Fibroblast of lung (primary cell): ENCODE measurements at places on chromosomes 11 and 22. TPM values are rescaled to one million over a fixed set of nuclear protein-coding genes. Genes with fewer than 3 reads are reported as not detected.

SPDYC gene
- not detected in 2 replicates for total RNA-seq

- no peak overlapping the region for H3K27ac ChIP-seq
- no peak for DNase-seq
- H3K4me3 ChIP-seq = no peak overlapping the region
- no peaks in the 10 kb centered on the region for H3K4me1 ChIP-seq
These were observed 96.1 kb downstream of the MORC2 start for GRCh38 chr22:30872285-30873041.

TNRC6B gene
- total RNA-seq = 13.1 and 17.8 TPM in 2 replicates

APOA1 gene
- 0.26 TPM in 1 of 2 replicates, not detected in the other for total RNA-seq

DNA sequence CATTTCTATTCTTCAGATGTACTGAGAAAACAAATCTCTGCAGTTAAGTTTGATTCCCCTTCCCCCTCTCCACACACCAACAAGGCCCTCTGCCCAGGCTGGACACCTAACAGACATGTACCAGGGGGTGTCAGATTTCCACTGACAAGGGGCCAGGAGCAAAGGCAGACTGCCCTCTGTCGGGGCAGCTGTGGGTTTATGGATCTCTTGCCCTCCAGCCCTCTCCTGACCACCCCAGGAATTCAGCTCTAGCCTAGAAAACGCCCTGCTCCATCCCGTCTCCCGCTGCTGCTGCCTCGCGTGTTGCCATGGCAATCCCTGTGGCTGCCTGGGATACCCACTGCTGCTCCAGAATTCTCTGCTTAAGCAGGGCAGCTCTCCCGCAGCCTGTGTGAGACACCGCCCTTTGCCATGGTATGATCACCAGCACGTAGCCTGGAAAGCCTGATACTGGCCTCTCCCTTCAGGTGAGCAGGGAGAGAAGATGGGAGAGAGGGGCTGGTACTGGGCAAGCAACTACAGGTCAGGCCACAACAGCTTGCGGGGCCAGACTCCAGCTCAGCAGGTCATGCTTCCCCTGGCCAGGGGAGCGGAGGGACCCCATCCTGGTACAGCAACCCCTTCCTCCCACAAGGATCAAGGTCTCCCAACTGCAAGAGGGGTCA lies 41.6 kb downstream of the BUD13 start:
- no peak overlapping the region for H3K4me3 ChIP-seq
- H3K27ac ChIP-seq = no peak overlapping the region
- peaks cover 11% of the 10 kb centered on the region for H3K27me3 ChIP-seq
- peaks cover 2% of the 10 kb centered on the region for H3K4me1 ChIP-seq

- H3K4me1 ChIP-seq = no peaks in the 10 kb centered on the region
- no peaks in the 10 kb centered on the region for H3K27me3 ChIP-seq
- H3K27ac ChIP-seq = no peak overlapping the region
- no peak overlapping the region for H3K4me3 ChIP-seq
- no peak for DNase-seq
- no peaks in the 10 kb centered on the region for H3K36me3 ChIP-seq
These were observed 80.7 kb downstream of the MICAL3 start for GRCh38 chr22:17943533-17944249.

- no peaks in the 10 kb centered on the region for H3K36me3 ChIP-seq
- no peak overlapping the region for H3K27ac ChIP-seq
- H3K27me3 ChIP-seq = no peaks in the 10 kb centered on the region
- DNase-seq = no peak
These were observed 25.6 kb downstream of the ANKRD42 start for GRCh38 chr11:83219095-83219494.
